ENCODE measurements at places on chromosomes 3 and 15.

- no peak for DNase-seq
Observed at GRCh38 chr15:40032125-40032839, 6.7 kb downstream of the SRP14 start.

- peak; percentile 60 for DNase-seq
Observed at GRCh38 chr3:73556520-73557372, 68.0 kb downstream of the PDZRN3 start.

GRCh38 chr3:153679714-153680113 is 441.5 kb upstream of the ARHGEF26 start:
- DNase-seq, result no peak

DNA sequence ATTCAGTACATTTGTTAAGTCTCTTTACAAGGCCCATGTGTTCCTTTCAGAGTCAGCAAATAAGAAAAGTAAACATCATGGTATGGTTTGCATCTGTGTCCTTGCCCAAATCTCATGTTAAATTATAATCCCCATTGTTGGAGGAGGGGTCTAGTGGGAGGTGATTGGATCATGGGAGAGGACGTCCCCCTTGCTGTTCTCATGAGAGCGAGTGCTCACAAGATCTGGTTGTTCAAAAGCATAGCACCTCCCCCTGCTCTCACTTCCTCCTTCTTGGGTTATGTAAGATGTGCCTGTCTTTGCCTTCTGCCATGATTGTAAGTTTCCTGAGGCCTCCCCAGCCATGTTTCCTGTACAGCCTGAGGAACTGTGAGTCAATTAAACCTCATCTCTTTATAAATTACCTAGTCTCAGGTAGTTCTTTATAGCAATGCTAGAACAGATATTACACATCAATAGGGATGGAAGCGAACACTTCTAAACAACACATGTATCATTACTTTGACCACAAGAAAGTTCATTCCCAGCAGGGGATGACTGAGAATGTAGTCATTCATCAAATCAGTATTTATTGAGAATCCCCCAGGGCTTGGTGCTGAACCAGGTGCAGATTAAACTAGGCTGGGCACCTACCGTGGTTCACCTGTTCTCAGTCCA is 4.1 kb downstream of the EFCAB12 start:
- DNase-seq, result peak; percentile 10

GRCh38 chr15:50513001-50513400 is 33.5 kb downstream of the USP50 start:
- DNase-seq, result no peak

DNA sequence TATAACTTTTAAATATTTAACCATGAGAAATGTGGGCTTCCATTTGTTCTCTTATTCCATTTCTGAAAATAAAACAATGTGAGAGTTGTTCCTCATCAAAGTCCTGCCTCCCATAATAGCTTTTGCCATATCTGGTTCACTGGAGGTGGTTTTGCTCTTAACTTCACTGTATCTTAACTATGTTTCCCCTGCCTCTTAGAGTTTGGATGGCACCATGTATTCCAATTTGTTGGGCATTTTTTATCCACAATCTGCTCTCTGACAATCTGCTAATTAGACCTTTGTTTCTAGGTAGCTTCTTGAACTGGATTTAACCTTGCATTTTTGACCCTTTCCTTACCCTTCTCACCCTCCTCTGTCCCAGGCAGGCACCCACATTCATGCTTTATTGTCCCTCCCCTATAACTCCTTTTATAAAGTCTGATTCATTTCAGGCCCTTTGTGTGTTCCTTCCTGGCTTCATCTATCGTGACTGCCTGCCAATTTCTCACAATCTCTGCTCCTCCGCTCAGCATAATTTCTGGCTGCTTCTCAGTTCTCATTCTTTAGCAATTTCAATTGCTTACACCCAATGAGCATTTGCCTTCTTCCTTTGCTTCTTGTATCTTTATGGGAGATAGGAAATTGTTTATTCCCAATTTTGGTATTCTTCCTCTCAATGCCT is 144.2 kb upstream of the ARHGEF26 start:
- DNase-seq, result peak; percentile 42

- no peak for DNase-seq
Observed at GRCh38 chr3:16520970-16521881, 7.7 kb upstream of the RFTN1 start.

DNA sequence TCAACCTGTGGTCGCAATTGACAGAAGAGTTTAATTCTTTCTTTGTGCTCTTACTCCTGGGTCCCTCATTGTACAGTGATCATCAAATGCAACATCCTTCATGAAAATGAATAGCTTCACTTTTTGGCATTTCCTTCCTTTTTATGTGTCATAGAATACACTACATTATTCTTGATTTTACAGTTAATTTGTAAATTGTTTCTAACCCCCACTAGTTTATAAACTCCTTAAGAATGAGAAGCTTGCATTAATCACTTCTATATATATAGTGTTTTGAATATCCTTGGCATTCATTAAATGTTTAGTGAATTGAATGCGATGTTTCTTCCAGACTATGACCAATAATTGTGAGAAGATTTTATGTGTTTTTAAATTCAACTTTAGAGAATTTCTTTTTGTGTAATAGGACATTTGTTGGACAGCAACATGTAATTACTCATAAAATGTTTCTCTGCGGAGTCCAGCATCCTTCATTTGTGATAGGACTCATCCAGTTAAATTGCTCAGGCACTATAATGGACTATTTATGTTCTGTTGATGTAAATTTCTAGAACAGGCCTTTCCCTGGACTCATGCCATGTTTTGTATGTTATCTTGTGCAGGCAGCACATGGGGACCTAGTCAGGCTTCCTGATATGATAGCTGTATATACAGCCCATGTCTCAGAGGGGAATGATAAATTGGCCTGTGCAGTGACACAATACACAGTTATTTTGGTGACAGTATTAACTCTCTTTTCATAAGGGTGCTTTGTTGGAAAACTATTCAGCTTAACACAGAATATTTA is 51.3 kb downstream of the MBNL1 start:
- peak; percentile 43 for DNase-seq

GRCh38 chr15:76979331-76979925 is 15.5 kb upstream of the PSTPIP1 start:
- no peak for DNase-seq

- no peak for DNase-seq
Observed at GRCh38 chr3:139204728-139205127, 139.1 kb upstream of the MRPS22 start.

GRCh38 chr3:127671523-127672428 is 976 bp upstream of the ABTB1 start:
- DNase-seq, result no peak

GRCh38 chr15:25171856-25172687 is 217.3 kb downstream of the SNRPN start:
- DNase-seq, result no peak

GRCh38 chr3:76122007-76122406 is 336.7 kb upstream of the ZNF717 start:
- no peak for DNase-seq

- no peak for DNase-seq
Observed at GRCh38 chr15:59591356-59591755, 20.2 kb upstream of the GCNT3 start.
